Ecto neural progenitor cell (in vitro differentiated cells): ENCODE measurements at places on chromosomes 12 and 14.

DNA sequence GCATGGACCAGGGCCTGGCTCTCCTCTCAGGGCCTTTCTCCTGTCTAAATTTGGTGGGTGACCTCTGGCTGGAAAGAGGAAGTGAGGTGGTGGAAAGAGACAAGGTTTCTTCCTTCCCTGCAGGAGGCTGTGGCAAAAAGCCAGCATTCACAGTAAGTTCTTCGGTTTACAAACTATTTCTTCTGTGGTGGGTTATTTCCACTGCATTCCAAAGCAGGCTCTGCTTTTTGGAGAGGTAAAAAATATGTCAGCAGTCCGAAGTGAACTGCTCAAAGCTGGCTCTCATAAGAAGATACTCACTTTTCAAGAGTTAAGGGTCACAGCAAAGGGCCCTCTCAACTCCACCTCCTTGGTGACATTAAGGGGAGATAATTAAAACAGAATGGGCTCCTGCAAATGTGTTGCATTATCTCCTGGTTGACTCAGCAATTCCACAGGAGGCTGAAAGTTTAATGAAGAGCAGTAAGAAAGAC is 48.9 kb upstream of the POC1B start:
- no peak for DNase-seq

DNA sequence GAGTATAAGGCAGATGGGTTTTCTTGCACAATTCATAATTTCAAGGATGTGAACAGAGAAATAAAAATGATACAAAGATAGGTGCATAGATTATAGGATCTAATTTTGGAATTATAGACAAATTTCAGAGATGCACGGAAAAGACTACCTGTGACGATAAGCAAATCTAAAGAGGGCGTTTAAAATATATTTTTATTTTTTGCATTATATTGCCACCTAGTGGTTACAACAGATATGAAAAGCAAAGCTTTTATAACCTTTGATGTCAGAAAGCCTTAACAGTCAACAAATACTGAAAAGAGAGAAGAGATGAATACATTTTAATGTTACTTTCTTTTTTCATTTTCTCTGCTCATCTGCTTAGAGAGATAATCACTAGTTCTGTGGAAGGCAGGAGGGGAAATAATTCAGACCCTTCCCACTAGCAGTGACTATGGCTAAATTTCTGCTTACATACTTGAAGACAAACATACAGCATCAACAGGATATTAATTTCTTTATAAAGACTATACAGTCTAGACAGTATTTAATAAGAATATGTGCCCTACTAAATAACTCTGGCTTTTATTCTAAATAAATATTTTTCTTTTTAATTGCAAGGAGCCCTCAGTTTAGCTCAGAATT is 46.3 kb downstream of the NTS start:
- no peak for DNase-seq

DNA sequence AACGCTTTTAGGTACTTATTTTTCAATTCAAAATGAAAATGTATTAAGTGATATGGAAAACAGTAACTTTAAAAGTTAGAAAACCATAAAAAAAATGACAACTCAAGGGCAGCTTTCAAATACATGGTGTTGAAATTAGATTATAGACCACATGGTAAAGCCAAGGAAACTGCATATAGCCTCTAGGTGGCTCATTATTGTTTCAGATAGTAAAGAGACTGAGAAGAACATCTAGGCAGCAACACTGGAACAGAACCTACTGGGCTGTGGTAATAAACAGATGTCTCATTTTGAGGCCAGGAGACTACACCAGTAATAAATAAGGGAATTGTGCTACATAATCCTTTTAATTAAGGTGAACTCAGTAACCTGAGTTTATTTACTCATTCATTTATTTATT is 13.0 kb downstream of the FBXO33 start:
- no peak for DNase-seq

DNA sequence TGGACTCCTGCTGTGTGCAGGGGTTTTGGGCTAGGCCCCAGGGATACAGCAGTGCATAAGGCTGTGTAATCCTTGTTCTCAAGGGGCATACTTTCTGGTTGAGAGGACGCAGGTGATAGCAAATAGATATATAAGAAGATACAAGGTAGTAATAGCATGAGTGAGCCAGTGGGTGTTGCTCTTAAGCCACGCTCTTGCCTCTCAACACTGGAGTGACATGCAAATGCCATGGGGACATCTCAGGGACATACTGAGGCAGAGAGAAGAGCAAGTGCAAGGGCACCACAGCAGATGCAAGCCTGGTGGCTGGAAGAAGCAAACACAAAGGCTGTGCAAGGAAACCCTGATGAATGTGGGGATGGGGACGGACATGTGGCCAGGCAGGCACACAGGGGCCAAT is 223.3 kb downstream of the CHST11 start:
- DNase-seq, result no peak

DNA sequence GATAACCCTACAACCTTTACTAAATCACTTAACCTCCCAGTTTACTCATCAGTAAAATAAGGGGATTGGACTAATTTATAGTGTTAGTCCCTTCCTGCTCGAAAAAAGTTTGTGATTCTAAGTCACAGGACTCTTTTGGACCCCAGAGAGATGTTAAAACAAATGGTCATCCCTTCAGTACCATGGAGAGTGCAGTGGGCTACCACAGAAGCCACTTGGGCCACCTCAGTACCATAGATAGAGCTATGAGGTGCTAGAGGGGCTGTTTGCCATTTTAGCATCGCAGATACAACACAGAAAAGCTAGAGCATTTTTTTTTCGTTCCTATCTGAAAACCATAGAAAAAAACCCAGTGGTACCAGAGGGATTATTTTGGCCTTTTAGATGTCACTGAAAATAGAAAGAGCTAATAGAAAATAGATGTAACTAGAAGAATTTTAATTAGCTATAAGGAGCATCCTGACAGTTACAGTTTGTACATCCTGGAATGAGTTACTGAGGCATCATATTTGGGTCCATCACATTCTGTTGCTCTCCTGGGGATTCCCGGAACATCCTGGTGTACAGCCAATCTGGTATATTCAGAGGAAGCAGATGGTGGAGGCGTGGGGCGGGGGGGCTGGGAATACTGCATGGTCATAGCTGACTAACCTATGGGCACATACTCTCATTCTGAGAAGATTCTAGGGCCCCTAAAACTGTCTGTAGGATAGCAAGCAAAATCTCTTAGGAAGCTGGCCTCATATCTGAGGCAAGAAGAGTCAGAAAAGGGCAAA is 2.8 kb downstream of the ZNF219 start:
- no peak for DNase-seq

DNA sequence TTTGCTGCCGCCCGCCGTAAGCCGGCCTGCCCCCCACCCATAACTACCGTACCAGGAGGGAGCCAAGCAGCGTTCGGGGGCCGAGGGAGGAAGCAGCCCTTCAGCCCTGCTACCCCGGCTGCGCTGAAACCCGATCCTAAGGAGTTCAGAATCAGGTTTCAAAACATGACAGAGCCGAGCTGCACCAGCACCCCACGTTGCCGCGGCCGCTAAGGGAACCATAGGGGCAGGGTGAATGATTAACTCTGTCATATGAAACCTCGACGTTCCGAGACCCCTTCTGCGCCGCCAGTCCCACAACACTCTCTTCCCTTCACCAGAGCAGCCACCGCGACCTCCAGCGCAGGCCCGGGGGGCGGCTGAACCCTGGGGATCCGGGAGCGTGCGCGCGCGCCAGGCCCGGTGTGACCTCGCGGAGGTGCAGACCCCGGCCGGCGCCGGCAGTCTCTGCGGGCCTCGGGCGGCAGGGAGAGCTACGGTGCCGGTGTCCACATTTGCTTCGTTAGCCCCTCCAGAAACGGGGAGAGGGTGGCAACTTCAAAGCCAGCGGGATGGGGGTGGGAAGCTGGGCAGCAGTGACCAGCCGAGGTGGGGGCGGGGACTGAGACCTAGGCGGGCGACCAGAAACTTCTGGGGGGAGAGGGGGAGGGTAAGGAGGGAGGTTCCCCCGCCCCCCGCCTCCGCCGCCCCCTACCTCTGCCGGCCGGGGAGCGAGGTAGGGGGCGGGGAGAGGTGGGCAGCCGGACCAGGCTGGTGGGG is 1.6 kb downstream of the SIX4 start:
- DNase-seq, result no peak

- no peak for DNase-seq
These were observed 737.6 kb downstream of the SLC16A7 start for GRCh38 chr12:60333461-60333860.

GRCh38 chr14:74476107-74476506 is 17.0 kb downstream of the NPC2 start:
- DNase-seq, result no peak

DNA sequence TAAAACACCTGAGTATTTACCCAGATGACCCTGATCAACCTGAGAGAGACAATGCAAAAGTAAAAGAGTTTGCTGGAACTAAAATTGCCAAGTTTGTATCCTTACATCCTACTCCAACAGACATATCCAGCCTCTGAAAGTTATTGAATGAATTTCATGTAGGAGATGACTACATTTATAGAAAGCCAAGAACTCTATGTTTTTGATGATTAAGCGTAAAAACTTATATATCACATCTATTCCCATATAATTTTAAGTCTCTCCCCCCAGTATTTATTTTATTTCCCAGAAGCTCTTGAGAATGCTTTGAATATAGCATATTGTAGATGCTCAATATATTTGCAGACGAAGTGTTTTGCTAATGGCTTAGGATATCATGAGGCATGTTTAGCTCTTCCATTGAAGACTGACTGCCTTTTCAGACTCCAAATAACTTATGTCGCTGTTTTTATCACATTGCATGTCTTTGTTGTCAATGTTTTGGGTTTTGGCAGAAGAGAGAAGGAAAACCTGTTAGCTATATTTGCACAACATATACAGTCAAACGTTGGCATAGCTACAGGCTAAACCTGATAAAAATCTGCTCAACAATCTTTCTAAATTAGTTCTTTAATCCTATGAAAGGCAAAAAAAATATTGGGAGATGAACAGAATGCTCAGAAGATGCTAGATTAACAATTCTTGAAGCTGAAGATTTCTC is 213.6 kb downstream of the DIO2 start:
- no peak for DNase-seq

- DNase-seq, result no peak
These were observed 58.7 kb upstream of the GZMB start for GRCh38 chr14:24692382-24693352.

- DNase-seq, result no peak
These were observed 126.9 kb upstream of the PDZRN4 start for GRCh38 chr12:41061192-41061591.

- DNase-seq, result no peak
These were observed 31.3 kb upstream of the KCNA5 start for GRCh38 chr12:5012337-5012736.

DNA sequence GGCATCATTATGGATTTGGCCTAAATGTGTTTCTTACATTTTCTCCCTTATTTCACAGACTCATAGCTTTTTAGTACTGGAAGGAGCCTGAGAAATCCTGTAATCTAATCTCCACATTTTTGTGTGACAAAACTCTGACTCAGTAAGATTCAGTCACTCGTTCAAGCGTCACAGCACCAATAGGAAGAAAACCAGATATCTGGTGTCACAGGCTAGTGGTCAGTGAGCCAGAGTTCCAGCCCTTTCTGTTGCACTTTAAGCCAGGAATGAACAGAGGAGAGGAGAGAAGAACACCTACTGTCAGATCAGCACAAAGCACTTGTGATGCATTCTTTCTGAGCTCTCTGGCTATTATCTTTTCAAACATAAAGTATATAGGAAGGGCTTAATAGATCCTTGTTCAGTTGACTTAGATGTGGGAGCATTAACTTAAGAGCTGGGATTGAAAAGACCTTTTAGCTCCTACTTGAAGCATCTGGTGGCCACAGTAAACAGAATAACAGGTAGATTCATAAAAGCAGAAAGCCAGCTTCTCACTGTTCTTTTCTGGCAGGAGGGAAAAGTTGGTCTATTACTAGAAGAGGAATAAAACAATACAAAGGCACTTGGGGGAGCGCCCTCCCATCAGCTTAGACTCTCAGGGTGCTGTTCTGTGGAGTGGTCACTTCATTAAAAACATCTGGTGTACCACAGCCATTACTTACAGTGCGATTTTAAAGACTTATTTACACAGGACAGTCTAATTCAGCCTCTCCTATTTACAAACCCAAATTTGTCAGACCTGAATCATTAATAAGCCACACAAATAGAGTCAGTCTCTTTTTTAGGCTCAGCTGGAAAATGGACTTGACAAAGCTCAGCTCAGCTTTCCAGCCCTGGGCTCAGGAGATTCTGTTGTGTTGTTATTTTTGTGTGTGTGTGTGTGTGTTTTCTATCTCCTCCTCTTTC is 12.2 kb upstream of the NID2 start:
- no peak for DNase-seq

- no peak for DNase-seq
These were observed 502.2 kb upstream of the RPL10L start for GRCh38 chr14:47153746-47154145.

DNA sequence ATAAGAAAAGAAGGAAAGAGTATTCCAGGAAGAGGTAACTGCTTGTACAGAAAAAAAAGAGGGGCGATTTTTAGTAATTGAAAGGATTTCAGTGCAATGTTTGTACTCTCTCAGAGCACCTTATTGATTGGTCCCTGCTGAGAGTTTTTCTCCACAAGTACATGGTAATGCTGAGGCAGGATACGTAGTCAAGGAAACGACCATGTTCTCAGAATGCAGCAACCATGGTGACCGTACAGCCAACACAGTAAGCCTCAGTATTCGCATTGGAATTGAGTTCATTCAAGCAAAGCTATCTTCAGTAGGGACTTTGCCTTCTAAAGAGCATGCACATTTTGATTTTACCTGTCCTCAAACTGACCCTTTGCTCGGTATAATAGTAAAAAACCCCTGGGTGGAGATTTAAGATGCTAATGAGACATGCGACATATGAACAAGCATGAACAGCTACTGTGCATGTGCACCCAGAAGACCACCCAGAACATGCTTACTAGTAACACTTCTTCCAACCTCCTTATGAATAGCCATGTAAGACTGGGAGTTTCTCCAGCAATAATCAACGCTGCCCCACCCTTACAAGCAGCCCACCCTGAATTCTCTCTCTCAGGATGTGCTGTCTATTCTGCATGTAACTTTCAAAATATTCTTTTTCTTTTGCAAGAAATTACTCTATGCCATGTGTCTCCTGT is 6.2 kb upstream of the SLC41A2 start:
- no peak for DNase-seq

- no peak for DNase-seq
These were observed 2.0 kb upstream of the PLXNC1 start for GRCh38 chr12:94146166-94146936.

DNA sequence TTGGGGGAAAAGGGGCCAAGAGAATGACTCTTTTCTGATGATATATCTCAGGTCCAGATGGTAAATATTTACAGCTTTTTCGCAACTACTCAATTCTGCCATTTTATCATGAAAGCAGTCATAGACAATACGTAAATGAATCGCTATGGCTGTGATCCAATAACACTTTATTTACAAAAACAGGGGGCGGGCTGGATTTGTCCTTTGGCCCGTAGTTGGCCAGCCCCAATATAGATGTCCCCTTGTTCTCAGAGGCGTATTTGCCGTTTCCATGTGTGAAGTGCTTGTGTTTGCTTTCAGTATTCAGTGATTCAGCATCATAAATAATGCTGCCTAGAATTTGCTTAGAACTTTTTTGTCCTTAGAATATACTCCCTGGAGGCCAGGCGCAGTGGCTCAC is 77.2 kb downstream of the CCDC92 start:
- no peak for DNase-seq
